Trophoblast cell (in vitro differentiated cells and primary cell): ENCODE measurements at places on chromosomes 1 and 21.

DNA sequence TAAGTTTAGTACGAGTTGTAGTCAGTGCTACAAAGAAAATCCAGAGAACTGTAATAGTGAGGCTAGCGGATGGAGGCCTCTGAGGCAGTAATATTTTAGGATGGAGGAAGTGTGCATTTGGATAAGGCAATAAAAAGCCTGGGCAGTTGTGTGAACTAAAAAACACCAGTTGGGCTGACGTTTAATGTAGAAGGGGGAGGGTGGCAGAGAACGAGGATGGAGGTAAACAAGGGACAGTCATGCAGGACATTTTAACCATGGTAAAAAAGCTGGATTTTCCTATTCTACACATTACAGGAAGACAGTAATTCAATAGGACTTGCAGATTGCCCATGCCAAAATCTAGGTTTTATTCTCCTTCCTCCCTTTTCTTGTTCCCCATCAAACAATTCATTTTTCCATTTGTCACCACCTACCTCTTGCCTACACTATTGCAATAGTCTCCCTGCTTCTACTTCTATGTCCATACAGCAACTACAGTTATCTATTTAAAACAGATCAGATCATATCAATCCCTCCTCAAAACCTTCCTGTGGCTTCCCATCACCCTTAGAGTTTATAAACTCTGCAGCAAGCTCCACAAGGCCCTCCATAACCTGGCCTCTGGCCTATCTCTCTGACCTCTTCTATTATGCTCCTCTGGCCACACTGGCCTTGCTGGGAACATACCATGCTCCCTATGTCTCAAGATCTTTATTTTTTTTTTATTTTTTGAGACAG, 27.7 kb downstream of the ERO1B start:
- no peak for DNase-seq

GRCh38 chr1:32770741-32771548, 46.2 kb downstream of the YARS1 start:
- DNase-seq: no peak

DNA sequence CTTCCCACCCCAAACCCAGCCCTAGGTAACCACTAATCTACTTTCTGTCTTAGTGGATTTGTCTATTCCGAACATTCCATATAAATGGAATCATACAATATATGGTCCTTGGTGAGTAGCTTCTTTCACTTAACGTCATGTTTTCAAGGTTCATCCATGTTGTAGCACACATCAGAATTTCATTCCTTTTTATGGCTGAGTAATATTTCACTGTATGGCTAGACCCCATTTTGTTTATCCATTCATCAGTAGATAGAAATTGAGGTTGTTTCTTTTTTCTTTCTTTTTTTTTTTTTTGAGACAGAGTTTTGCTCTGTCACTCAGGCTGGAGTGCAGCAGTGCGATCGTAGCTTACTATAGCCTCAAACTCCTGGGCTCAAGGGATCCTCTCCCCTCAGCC, 3.2 kb downstream of the SPATA21 start:
- no peak for DNase-seq

GRCh38 chr1:92916899-92917298, 44.4 kb downstream of the DIPK1A start:
- no peak for DNase-seq

DNA sequence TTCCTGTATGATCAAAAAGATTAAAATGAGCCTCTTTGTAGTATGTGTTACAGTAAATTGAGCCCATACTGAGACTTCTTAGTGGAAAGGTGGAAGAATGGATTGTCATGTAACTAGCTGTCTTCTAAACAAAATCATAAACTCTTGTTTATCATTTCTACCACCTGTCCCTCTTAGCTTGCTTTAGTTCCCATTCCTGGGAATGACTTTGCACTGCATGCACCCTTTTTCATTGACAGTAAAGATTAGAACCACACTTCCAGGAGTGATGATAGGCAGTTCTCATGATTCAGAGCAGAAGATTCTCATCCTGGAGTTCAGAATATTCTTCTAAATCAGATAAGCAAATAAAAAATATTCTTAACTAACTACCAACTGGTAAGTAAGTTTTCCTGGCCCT, 28.0 kb downstream of the DENND2D start:
- no peak for DNase-seq

DNA sequence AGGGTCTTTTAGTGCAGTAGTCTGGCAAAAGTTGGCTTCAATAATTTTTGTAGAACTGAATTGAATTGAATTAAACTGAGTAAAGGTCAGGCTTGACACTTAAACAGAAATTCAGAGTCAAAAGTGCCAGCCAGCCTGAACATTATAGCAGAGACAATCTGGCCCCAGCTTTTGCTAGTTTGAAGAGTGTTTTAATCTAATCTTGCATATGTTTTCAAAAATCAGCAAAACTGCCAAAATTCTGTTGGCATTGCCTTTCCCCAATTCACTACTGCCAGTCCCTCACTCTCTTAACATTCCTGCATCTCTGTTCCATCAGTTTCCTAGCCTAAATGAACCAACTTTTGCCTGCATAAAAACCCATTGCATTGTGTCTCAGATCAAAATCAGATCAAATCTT, 403.8 kb downstream of the NUF2 start:
- DNase-seq: no peak

DNA sequence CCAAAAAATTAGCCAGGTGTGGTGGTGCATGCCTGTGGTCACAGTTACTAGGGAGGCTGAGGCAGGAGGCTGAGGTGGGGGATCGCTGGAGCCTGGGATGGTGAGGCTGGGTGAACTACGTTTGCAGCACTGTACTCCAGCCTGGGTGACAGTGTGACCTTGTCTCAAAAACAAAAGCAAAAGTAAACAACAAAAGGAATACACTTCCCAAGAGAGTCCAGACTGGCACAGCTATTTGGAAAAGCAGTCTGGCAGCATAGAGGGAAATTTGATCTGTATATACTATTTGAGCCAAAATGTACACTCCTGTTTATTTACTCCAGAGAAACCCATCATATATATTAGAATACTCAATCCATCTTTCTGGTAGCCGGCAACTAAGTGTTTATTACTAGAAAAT, 107.0 kb upstream of the HMCN1 start:
- no peak for DNase-seq
